ENCODE measurements at places on chromosomes 1 and 21. TPM values are rescaled to one million over a fixed set of nuclear protein-coding genes. Genes with fewer than 3 reads are reported as not detected.
A peak's percentile ranks its signal among the peaks of the same experiment; 100 is the strongest.

Gene AZIN2
- total RNA-seq: 2.2 TPM

DNA sequence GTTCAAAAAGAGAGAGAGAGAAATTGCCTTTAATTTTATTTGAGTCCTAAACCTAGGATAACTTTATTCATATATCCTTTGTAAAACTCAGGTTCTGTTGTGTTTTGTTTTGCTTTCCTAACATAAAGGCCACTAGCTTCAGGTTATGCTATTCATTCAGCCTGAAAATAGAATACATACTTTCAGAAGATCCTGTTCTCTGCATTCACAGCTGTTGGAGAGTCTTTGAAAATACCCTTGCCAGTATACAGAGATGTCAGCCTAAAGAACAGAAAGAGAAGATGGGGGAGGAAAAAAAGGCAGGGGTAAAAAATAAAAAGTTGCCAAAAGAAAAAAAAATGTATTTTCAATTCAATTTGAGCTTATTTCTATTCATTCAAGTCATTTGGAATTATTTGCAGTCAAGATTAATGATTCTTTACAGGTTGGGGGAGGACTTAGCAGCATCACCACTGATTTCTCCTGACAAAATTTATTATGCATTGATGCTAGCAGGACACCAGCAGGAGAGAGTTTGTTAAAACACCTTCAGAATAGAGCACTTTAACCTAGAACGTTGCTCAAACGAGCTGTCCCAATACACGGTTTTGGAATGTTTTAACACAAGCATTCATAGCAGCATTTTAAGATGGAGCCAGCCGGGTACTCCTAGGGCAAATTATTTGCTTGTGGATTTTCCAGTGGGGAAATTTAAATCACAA lies 318.5 kb downstream of the NTNG1 start:
- no peak for DNase-seq

Gene LRP8
- 11.1 TPM for total RNA-seq

Gene GJA5
- total RNA-seq: not detected

DNA sequence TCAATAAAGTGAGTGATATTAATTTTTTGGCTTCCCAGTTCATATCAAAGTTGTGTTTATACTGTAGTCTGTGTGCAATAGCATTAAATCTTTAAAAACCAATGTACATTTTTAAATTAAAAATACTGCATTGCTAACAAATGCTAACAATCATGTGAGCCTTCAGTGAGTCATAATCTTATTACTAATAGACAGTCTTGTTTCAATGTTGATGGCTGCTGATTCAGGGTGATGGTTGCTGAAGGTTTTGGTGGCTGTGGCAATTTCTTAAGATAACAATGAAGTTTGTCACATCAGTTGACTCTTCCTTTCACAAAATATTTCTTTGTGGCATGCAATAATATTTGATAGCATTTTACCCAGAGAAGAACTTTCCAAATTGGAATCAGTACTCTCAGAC lies 109.0 kb downstream of the ZMYM4 start:
- peak; percentile 68 for DNase-seq

Gene DSCAM
- total RNA-seq: under 0.01 TPM

Gene PLA2G2C
- not detected for total RNA-seq

- no peak for DNase-seq
Measured at GRCh38 chr1:224404916-224405603, 29.5 kb downstream of the WDR26 start.

Gene KCNT2
- total RNA-seq: 0.56 TPM

Gene SRGAP2C
- 12.7 TPM for total RNA-seq

DNA sequence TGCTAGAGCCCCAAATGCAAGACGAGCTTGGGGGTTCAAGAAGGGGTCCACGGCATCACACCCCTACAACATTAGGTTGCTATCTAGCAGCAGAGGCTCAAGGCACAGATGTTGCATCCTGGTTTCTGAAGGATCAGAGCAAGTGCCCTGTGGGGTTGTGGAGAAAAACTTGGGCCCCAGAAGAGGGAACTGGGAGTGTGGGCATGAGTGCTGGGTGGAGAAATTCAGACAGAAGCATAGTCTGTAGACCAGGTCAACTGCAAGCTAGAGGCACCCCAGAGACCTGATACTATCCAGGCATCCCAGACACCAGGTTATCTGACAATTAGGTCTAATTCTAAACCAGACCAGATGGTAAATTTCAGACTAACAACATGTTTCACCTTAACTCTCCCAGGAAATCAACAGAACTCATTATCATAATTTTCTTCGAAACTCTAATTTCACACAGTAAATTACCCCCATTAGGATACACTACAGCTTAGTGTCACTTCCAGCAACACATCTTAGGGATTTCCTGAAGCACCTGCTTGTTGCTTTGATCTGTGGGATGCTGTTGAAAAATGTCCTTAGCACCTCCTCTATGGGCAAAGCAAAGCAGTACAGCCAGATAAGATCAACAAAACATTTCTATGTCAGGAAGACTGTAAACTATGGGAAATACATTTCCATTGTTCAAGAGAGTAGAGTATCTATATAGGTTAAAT lies 179.3 kb downstream of the VAV3 start:
- DNase-seq: no peak

DNA sequence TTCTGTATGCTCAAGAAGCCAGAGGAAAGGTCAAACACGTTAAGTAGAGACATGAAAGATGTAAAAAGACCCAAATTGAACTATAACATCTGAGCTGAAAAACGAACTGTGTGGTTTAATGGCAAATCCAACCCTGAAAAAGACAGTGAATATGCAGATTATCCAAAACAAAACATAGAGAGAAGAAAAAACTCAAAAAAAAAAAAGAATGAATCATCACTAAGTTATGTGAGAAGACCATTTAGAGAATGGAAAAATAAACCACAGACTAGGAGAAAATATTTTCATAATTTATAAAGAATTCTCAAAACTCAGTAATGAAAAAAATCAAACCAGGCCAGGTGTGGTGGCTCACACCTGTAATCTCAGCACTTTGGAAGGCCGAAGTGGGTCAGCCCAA lies 253.3 kb downstream of the PLPP3 start:
- DNase-seq: peak; percentile 36

DNA sequence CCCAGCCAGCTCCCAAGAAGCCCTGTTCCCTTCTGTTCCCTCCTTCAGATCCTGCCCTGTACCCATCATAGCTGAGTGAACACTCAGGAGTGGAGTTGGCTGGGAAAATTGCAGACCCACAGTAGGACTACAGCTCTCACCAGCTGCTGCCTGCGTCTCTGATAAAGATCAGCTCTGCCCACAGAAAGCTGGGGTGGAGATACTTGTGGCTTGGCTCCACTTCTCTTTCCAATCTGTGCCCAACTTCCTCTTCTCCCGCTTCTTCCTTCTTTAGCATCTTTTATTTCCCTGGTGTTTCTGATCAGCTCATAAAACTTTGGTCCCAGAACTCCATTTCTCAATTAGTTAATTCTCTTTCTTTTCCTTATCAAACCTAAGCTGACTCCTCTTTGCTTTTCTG lies 5.5 kb upstream of the CD1A start:
- DNase-seq: no peak

DNA sequence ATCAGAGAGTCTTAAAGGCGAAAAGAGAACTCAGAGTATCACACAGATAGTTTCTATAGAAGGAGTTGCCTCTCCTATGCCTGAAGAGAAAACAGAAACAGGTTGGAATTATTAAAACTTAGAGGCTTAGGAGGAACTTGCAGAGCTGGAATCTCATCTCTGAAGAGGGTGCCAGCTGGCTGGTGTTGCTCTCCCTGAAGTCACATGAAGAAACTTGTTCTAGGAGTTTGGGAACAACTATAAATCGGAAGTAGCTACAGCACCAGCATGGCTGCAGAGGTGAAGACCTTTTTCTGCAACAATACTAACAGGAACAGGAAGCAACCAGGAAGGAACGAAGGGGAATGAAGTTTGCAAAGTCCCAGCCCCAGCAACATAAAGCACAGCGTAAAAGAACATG lies 35.8 kb downstream of the FMO3 start:
- DNase-seq: no peak

- DNase-seq: no peak
Measured at GRCh38 chr1:101522486-101522885, 285.7 kb downstream of the S1PR1 start.

GRCh38 chr1:80536461-80536860 lies 1264.3 kb upstream of the ADGRL2 start:
- no peak for DNase-seq

Gene ADCY10
- under 0.01 TPM for total RNA-seq

Gene SEC16B
- total RNA-seq: 4.3 TPM

DNA sequence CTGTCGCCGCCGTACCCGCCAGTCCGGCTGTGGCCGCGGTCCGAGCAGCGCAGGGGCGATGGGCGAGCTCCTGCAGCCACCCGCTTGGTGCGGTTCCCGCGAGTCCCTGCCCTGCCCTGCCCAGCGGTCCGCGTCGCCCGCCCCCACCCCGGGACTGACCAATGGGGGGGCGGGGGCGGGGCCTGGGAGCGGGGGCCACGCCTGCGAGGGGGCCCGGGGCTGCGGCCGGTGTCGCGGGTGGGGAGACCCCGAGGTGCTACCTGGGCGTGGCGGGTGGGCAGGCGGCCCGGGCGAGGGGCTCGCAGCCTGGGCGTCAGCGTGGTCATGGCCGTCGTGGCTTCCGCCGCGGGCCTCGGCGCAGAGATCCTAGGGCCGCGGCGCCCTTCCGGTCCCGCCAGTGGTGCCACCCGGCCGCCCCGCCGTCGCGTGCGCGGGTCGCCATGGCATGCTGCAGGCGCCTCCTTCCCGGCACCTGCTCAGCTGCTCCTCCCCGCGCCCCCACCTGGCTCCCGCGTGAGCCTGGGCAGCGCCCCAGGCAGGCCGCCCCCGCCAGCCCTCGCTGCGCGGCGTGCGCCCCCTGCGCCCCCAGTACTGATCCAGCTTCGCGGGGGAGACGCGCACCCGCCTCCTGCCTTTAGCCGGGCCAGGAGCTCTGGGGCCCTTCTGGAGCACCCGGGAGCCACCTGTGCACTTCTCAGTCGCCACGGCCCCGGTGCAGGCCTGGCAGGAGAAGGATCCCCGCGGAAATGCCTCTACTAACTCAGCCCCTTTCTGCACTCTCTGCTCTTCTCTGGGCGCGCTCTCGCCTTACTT lies at the start of gene BMP8B:
Gene BMP8B, minus strand, starts transcription at position 108 of the 813 bp plus-strand sequence. CDS start 380 bp downstream, outside the sequence.
- DNase-seq: no peak

- DNase-seq: no peak
Measured at GRCh38 chr1:68795956-68796355, 299.1 kb upstream of the DEPDC1 start.

Gene HES3
- total RNA-seq: not detected

Gene WDR64
- not detected for total RNA-seq

GRCh38 chr21:18424276-18424675 lies 20.7 kb upstream of the TMPRSS15 start:
- DNase-seq: no peak

DNA sequence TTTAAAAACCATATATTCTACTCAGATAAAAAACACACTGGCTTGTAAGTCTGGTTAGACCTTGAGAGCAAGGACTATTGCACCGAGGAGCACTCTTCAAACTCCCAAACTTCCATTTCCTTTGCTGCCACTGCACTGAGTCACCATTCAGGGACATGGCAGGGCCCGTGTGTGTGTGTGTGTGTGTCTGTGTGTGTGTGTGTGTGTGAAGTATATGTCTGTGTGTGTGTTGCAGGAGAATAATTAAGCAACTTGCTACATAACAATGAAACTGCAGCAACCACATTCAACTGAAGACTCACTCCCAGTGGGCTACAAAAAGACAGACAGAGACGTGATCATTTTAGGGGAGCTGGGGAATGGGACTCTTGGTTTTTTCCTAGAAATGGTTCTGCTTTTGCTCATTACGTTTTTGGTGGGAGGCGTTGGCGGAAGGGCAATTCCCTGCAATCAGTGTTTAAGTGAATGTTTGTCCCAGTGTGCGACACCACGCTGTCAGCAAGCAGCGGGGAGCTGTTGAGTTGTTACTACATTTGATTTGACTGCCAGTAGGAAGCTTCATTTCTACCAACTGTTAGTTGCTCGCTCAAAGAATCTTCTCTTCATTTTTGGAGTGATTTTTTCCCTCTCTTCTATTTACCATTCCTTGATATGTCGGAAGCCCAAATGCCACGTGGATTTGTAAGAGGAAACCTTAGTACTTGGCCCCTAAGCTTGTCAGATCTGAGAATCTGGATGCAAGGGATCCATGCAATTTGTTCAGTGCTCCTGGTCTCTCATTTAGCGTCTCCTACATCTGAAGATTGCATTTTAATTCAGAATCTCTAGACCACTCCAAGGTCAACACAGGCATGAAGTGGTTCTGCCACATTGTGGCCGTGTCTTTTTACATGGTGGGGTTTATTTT lies 36.1 kb downstream of the ESRRG start:
- DNase-seq: peak; percentile 37

Gene ACKR1
- total RNA-seq: not detected

DNA sequence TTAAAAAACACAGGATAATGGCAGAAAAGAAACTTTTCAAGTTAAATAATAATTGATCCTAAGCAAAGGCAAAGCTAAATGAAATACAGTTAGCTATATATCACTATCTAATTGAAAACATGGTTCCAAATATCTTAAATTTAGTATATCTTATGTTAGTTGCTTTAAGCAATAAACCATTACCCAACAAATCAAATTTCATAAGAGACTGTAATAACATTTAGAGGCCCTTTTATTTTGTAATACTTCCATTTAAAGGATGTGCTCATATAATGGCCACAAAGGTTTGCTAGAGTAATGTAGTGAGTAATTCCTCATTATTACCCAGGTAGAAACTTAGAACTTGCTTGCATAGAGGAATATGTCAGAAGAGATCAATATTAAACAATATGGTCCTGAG lies 32.3 kb downstream of the RPL5 start:
- DNase-seq: no peak

DNA sequence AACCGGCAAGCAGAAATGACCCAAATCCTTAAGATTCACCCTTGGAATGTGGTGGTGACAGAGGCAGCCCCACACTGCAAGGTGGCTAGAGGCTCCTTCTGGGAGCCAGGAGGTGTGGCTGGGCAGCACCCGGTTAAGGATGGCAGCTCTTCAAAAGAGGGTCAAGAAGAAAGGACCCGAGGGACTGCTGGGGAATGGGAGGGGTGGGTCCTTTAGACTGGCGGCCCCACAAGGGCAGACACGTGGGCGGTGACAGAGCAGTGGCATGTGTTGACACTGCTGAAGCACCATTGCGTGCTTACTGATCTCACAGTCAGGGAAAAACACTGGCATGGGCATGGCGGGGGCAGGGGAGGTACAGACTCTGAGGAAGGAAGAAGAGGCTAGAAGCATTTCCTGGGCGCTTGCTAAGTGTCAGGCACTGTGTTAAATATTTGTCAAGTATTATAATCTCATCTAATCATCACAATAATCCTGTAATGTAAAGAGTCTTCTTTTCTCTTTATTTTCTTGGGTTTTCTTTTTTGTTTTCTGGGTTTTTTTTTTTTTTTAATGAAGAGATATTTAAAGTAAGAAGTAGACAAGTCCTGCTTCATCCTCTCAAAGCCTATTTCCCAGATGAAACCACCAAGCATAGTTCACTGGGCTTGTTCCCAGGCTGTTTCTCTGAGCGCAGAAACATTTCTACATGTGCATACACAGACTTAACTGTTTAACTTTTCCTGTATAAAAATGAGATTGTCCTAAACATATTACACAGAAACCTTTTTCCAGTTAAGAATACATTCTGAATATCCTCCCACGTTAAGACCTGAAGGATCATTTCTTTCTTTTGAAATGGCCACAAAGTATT lies 165.8 kb upstream of the EDN2 start:
- no peak for DNase-seq

Gene SLC9C2
- total RNA-seq: not detected

GRCh38 chr1:84089867-84090266 lies 54.2 kb upstream of the PRKACB start:
- DNase-seq: no peak
